ENCODE measurements at places on chromosomes 11 and 22.

- no peak for DNase-seq
Measured at GRCh38 chr11:65885808-65886536, 2.3 kb downstream of the FIBP start.

DNA sequence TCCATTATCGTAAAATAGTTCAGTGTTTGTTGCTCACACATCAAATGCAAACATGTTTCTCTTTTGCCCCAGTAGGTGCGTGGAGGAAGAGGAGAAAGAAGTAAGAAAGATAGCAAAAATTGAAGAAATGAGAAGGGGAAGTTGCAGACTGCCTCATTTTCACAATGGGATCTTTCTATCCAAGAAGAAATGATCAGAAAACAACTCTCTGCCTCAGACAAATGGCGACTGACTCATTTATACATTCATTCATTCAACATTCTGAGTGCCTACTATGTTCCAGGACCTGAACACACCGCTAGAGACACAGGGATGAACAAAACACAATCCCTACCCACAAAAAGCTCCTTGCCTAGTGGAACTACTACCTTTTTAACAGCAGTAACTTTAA is 367 bp downstream of the HPS5 start:
- DNase-seq, result no peak

DNA sequence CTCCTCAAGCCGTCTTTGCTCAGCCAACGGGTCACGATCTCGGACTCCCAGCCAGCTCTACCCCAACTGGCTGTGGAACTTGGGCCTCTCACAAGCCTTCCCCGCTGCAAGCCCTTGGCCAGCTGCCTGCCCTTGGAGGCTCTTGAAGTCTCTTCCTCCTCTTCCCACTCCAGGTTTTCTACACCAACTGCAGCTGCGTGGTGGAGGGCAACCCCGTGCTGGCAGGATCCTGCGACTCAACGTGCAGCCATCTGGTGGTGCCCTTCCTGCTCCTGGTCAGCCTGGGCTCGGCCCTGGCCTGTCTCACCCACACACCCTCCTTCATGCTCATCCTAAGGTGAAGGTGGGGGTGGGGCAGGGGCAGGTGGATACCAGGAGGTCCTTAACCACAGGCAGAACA is 40.5 kb upstream of the TPBGL start:
- no peak for DNase-seq

GRCh38 chr11:6251120-6251733 is 8.4 kb upstream of the CCKBR start:
- peak; percentile 26 for DNase-seq

- no peak for DNase-seq
Measured at GRCh38 chr11:103228807-103229206, 119.6 kb downstream of the DYNC2H1 start.

GRCh38 chr11:119619665-119620064 is 109.3 kb downstream of the NECTIN1 start:
- no peak for DNase-seq

GRCh38 chr11:133951327-133952198 is 5.2 kb downstream of the IGSF9B start:
- DNase-seq, result no peak

GRCh38 chr11:126800009-126800408 is 200.6 kb downstream of the KIRREL3 start:
- DNase-seq, result no peak

- peak; percentile 9 for DNase-seq
Measured at GRCh38 chr11:10653946-10654810, 39.4 kb downstream of the IRAG1 start.

DNA sequence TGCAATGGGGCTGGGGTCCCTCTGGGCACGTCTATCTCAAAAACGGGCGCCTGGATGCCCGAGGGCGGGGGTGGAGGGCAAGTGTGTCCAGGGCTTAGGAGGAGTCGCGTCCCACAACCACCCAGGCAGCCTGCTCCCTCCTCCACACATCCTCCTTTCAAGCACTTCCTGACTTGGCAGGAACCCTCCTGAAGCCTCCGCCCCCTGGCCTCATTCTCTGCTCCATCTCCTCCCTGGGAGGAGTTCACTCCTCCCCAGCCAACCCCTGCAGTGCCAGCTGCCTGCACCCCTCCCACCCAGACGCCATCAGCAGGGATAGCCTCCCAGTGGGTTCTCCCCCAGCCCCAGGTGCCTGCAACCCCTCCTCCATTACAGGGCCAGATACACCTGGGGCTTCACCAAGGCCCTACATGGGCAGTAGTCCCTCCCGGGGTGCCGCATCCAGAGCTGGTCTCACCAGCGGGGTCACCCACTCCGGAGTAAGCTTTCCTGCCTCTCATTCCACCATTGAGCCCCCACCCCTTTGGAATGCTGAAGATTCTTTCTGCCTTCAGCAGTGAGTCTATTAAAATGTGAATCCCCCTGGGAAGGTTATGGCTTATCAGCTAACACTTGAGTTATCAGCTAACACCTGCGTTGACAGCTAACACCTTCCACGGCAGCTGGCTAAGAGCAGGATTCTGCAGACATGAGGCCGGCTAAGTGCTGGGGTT is 24.4 kb downstream of the RTN4R start:
- DNase-seq, result peak; percentile 65

- DNase-seq, result no peak
Measured at GRCh38 chr11:113562576-113562975, 87.4 kb upstream of the DRD2 start.

DNA sequence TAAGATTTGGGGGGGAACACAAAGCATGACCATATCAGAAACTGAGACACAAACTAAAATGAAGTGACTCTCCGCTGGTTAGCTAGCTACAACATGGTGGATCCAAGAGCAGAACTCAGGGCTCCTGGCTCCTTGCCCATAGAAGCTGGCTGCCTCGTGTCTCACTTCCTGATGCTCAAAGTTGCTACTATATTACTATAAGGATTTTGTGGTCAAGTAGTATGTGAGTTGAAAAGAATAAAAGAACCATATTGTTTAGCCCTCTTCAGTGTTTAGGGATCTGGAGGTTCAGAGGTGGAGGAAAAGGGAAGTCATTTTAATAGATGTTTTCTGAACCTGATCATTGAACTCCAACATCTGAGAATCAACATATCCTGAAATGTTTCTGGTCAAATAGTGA is 16.9 kb upstream of the SIK2 start:
- no peak for DNase-seq

DNA sequence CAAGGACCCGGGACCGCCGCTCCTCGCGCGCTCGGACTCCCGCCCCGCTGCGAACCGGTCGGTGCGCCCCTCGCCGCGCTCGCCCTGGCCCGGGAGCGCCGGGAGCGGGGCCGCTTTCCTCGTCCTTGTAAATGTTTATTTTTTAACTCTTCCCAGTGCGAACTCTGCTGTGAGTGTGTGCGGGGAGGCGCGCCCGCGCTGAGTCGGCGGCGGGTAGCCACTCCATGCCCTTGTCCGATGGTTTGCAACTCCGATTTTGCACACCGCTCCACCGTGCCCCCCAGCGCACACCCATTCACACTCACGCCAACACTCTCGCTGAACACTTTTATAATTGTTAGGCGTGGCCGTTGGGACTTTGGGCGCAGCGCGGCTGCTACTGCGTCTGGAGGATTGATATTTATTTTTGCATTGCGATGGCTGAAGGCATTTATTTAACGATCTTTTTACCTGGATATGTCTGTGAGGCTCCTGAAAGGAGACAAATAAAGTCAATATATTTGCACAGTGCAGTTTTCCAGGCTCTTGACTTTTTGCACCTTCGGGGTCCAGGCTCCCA is 1.0 kb downstream of the C11orf96 start:
- no peak for DNase-seq

DNA sequence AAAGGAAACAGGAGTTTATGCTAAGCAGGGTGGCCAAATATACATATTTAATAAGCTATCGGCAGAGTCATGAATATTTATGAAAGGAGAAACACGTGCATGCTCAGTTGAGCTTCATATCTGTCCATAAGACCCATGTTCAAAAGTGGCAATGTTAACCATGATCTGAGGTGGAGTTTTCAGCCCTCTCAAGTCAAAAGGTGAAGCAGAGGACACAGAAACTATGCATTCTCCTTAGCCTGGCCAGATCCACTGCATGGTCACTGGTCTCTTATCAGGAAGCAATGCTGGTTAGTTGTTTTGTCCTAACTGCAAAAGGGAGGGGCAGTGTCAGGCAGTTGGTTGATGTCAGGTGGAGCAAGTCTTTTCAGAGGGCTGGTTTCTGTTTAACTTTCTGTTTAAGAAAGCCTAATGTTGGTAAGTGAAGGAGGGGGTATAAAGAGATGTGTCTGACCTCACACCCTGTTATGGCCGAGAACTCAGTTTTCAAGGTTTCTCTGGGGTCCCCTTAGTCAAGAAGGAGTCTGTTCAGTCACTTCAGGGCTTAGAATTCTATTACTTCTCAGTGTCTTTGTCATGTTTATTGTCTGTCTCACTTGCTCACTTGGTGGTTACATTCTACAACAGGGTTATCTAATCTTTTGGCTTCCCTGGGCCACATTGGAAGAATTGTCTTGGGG is 5.5 kb upstream of the SELENOH start:
- no peak for DNase-seq

DNA sequence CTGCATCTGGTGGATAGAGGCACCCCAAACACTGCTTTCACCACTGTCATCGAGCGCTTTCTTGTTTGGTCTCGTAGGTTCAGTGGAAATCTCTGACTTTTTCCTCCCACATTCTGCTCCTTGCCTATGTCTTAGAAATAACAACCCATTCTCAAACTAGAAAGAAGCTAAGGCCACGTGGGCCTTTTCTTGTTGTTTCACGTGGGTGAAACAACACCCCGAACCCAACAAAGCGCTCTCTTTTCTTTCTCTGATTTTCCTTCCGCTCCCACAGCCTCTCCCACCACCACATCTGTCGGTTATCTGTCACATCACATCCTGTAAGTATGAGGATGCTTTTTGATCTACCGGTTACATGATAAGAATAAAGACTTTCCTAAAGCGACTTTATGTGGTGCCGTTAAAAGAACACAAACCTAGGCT is 77.1 kb downstream of the LINC01488 start:
- DNase-seq, result no peak

DNA sequence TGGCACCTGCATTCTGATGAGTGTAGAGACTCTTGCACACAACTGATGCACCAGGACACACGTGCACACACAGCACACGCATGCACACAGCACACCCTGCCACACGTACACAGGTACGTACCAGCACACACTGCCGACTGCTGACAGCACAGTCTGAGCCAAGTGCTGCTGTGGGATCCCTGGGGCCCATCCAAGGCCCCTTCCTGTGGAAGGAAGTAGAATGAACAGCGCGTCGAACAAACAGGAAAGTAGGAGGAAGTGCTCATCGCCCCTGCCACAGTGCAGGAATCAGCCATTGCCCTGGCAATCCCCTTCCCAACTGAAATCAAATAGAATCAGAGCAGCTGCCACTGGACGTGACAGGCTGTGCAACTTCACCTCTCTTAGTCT is 57.9 kb downstream of the CD82 start:
- DNase-seq, result no peak

DNA sequence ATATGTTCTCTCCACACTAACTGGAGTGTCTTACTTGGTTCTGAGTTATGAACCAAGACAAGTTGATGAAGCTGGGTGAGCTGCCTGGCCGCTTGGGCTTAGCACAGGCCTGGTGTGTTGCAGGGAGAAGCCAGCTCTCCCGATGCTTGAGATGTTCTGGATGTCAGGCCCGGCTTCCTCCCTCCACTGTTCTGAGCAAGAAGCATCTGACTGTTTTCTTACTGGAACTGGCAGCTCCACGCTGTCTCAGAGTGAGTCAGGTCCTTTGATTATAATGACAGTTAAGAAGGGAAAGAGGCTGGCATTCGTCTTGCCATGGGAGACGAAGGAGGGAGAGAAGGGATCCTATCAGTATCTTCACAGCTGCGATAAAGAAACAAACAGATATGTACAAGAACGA is 46.5 kb upstream of the CRTAM start:
- DNase-seq, result no peak

- no peak for DNase-seq
Measured at GRCh38 chr22:43723816-43724215, 88.3 kb downstream of the EFCAB6 start.

GRCh38 chr11:34161812-34162492 is 56.5 kb downstream of the NAT10 start:
- DNase-seq, result no peak

GRCh38 chr11:78961937-78962701 is 387.5 kb upstream of the NARS2 start:
- no peak for DNase-seq

- no peak for DNase-seq
Measured at GRCh38 chr22:23380230-23380573, 199.9 kb downstream of the IGLL1 start.

GRCh38 chr11:45560913-45561281 is 104.5 kb downstream of the CHST1 start:
- no peak for DNase-seq

DNA sequence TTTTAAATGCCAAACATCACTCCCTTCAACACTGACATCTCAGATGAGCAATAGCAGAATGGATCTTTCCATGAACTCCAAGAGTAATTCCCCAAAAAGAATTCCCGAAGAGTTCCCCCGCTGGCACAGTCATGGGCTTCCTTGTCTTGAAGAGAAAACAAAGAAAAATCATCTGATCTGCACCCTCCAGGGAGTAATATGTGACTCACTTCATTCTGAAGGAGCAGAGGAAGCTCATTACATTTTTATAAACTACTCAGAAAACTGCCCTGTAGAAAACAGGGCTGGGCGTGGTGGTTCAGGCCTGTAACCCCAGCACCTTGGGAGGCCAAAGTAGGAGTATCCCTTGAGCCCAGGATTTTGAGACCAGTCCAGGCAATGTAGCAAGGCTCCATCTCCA is 35.7 kb downstream of the CELSR1 start:
- no peak for DNase-seq

GRCh38 chr11:42311514-42311913 is 852.1 kb upstream of the LRRC4C start:
- no peak for DNase-seq

DNA sequence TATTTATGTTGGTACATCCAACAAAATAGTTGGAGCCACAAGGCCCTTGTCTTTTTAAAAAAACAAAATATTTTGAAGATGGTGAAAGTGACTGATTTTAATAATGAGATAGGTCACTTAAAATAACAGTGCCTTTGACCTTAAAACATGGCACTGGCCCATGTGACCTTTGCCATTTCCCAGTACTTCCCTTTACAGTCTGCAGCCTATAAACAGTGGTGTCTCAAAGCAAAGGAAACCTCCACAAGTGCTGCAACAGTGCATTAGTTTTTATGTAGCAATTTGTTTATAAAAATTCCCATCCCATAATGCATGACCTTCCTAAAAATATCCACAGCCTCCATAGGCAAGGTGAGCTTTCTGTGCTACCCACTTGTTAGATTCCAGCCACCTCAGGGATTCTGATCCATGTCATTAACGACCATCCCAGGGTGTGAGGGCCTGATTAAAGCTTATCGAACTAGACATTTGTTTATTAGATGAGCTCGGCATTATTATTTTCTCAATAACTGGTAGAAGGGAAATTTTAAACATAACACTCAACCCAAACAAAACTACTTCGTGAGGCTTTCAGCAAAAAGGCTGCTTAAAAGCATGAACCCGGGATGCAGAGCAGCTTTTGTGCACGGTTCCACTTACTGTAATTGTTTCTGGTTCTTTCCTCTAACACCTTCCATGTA is 28.0 kb upstream of the CRKL start:
- DNase-seq, result no peak

- DNase-seq, result peak; percentile 12
Measured at GRCh38 chr11:74397501-74398243, 561 bp downstream of the PGM2L1 start.

GRCh38 chr11:92955860-92956259 is 13.6 kb upstream of the MTNR1B start:
- no peak for DNase-seq

All from NCI-H1694 (cell line).